ENCODE measurements at places on chromosomes 6 and 20. TPM values are rescaled to one million over a fixed set of nuclear protein-coding genes. Genes with fewer than 3 reads are reported as not detected.
A peak's percentile ranks its signal among the peaks of the same experiment; 100 is the strongest.

The ENPP4 gene
- 0.27 TPM for total RNA-seq

The FILIP1 gene
- total RNA-seq: 0.10 TPM

- DNase-seq: peak; percentile 62
Measured at GRCh38 chr20:59566631-59567524, 37.5 kb upstream of the PHACTR3 start.

DNA sequence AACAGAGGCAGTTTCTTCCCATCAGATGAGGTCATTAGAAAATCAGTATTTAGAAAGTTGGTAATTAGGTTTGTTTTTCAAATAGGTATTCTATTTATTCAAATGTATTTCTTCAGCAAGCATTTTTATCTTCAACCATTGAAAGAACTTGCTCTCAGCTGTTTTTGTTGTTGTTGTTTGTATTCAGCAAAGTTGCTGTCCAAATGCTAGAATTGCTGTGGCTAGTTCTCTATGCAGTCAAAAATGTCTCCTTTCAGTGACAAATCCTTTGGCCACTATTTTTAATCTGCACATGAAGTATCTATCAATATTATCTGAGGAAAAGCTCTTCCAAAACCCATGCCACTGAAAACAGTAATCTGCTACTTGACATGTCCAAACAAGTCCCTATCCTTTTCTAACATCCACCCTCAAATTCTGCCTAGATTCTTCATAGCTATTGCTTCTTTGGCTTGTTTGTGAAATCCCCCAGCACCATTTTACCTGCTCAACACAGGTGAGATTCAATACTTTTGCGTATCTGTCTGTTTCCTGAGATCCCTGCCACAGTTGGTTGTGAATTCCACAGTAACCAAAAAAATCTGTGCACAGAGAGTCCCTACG, 1005.4 kb downstream of the GRIK2 start:
- no peak for DNase-seq

GRCh38 chr6:12262236-12263061, 27.7 kb upstream of the EDN1 start:
- DNase-seq: no peak

GRCh38 chr6:133774356-133774755, 114.6 kb upstream of the TCF21 start:
- DNase-seq: no peak

DNA sequence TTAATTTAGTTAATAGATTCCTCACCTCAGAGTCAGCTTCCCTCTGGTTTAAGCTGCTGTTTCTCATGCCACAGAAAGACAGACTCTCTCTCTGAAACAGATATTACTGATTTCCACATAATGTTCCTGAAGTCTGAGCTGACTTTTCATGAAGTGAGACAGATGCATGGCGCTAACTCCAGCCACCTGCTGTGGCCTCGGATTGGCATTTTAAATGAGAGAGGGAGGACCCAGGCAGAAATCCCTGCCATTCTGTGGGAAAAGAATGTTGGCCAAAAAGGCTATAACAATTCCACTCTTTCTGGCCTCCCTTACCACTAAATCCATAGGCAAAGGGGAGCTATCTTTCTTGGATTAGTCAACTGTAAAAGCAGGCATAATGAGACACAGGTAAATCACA, 354.1 kb upstream of the CDH4 start:
- no peak for DNase-seq

The AVP gene
- total RNA-seq: not detected
